ENCODE measurements at places on chromosomes 2 and 18.

DNA sequence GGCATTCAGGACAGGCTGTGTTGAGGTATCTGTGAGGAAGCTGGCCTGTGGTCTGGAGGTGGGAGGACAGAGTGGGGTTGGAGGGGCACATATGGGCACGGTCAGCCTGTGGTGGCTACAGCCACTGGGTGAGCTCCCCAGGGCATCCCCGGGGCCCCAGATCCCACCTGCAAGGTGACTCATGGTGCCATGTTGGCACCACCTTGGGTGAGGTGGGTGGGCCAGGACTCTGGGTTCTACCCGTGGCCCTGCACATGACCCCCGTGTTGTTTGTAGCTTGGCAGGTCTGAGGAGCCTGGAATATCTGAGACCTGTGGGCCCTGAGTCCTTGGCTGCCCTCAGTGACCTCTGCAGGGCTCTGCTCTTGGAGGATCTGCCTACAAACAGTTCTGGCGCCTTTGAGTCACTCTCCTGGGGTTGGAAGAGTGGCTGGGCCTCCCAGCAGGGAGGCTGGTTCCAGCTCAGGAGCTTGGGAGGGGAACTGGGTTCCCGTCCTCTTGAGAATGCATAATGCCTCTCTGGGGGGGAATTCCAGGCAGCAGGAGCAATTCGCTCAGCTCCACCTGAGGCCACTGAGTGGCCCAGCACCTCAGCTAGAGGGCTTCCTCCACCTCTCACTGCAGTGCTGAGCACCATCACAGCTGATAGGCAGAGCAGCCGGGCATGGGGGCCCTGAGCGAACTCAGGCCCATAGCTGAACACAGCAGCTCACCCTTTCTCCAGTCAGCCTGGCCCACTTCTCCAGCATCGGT lies 105.1 kb downstream of the DYSF start:
- no peak for DNase-seq

- no peak for DNase-seq
Measured at GRCh38 chr2:222810044-222810443, 50.8 kb upstream of the ACSL3 start.

GRCh38 chr2:100125626-100126025 lies 16.8 kb downstream of the AFF3 start:
- no peak for DNase-seq

GRCh38 chr2:121501031-121501430 lies 29.6 kb upstream of the RNU4ATAC start:
- DNase-seq: no peak

DNA sequence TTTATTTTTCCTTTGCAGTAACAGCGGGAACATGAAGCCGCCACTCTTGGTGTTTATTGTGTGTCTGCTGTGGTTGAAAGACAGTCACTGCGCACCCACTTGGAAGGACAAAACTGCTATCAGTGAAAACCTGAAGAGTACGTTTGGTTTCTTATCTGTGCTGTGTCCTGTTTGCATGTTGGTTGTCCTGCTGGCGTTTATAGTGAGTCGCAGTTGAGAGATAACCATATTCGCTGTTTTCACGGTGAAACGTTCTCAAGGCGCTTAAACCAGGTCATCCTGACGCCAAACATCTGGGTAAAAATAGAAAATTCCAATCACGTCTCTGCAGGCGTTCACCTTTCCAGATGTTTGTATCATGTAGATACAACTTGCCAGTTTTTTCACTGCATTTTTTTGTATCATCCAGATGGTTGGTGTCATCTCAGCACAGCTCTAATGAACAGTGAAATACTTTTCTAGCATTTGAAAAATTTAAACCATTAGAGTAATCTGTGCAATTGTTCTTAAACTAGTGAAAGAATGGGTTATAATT lies 21.2 kb downstream of the CLUL1 start:
- DNase-seq: no peak

GRCh38 chr18:33375829-33376228 lies 64.7 kb downstream of the CCDC178 start:
- DNase-seq: no peak
